Right cardiac atrium (tissue), 5 donors: ENCODE measurements at places on chromosomes 3 and 15. TPM values are rescaled to one million over a fixed set of nuclear protein-coding genes. Genes with fewer than 3 reads are reported as not detected.

DNA sequence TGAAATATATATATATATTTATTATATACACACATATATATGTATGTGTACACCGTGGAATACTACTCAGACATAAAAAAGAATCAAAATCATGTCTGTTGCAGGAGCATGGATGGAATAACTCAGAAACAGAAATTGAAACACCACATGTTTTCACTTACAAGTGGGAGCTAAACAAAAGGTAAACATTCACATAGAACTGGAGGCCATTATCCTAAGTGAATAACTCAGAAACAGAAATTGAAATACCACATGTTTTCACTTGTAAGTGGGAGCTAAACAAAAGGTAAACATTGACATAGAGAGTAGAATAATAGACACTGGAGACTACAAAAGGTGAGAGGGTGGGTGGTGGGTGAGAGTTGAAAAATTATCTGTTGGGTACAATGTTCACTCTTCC is 171.5 kb upstream of the GOLIM4 start:
- no peak for DNase-seq

DNA sequence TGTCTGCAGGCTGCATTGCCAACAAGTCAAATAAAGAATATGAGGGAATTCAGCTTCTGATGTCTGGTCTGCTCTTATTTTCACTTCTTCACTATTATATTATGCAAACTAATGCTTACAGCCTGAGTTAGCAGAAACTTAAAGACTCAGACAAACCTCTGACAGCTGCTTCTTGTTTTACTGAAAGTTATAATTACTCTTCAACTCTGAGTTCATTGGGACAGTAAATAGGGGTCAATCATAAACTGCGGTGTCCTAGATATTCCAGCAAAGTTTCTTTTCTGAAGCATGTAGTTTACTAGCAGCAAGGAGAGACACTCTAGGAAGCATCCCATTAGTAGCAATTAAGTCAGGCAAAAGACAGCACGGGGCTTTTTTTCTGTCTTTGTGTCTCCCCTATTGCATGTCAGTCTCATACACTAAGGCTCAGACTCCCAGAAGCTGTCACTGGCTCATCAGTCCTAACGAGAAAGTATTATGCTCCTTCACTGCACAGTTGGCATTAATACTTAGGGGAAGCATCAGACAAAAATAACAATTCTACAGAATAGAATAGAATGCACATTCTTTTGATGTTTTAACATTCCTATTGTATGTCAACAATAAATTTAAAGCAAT is 1060.8 kb downstream of the ROBO1 start:
- DNase-seq = no peak

- DNase-seq = no peak
Observed at GRCh38 chr3:154818676-154819255, 261.4 kb upstream of the MME start.

- no peak for DNase-seq
Observed at GRCh38 chr3:23797491-23797890, 8.3 kb upstream of the UBE2E1 start.

DNA sequence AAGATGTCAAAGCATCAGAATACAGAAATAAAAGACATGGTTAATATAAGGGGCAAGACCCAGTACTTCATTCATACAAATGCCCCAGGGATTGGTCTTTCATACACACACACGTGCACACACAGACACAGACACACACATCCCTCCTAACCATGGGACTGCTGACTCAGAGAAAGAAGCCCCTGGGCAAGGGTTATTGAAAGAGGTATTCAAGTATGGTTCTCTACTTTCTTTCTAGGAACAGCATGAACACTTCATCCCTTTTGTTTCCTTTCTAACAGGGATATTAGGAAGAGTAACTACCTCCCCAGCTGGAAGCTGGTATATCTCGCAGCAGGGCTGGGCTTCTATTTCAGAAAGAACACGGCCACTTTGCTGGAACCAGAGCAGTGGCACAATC is 33.2 kb upstream of the ZFAND6 start:
- no peak for DNase-seq

DNA sequence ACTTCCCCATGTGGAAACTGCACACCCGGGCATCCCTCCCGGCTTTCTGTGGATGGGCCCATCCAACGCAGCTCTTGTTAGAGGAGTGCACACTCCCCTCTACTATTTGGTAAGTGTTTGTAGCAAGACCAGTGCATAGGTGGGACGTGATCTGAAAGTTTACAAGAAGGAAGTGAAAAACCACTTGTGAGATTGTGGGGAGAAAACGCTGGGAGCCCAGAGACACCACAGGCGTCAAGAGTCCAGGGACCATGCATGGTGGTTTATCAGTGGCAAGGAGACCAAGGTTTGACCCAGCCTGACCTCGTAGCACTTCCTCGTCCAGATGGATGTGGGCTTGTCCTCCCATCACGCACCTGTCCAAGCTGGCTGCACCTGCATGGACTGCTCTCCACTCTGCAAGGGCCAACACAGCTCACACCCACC is 51.6 kb downstream of the ATP10A start:
- DNase-seq = no peak

GRCh38 chr15:76024021-76024768 is 12.0 kb upstream of the NRG4 start:
- DNase-seq = no peak

DNA sequence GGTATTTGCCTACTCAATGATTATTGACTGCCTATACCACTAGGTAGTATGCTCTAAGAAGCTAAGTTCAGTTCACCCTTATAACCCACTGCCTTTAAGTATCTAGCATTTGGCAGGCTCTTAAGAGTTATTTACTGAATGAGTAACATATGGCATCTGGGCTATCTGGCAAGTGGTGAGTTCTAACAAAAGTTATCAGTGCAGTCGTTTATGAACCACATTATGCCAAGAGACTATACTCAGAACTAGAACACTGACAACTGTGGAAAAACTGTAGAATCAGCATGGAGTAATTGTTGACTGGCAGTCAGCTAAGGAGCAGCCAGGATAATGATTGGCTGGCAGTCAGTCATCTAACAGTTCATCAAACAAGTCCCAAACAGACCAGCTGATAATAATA is 25.8 kb downstream of the RAF1 start:
- DNase-seq = no peak

- DNase-seq = peak; percentile 63
Observed at GRCh38 chr3:40387001-40387894, at the start of gene ENTPD3. Gene ENTPD3 (plus strand): TSS chr3:40387184. CDS start chr3:40388058, 874 bp downstream.

- peak; percentile 71 for DNase-seq
Observed at GRCh38 chr3:53708001-53708621, 138.1 kb downstream of the CHDH start.

- no peak for DNase-seq
Observed at GRCh38 chr15:71180986-71181853, 65.9 kb downstream of the THSD4 start.

DNA sequence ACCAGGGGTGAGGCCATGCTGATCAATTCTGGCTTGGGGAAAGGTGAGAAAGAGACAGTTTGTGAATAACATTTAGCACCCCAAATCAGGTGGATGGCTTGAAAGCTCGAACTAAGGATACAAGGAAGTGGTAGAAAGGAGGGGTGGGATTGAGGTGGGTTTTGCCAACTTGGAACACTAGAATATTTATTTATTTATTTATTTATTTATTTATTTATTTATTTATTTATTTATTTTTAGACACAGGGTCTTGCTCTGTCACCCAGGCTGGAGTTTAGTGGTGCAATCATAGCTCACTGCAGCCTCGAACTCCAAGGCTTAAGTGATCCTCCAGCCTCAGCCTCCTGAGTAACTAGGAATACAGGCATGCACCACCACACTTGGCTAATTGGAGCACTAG is 31.0 kb upstream of the THSD4 start:
- DNase-seq = no peak

GRCh38 chr3:21752749-21753347 is 1.8 kb upstream of the ZNF385D start:
- no peak for DNase-seq

DNA sequence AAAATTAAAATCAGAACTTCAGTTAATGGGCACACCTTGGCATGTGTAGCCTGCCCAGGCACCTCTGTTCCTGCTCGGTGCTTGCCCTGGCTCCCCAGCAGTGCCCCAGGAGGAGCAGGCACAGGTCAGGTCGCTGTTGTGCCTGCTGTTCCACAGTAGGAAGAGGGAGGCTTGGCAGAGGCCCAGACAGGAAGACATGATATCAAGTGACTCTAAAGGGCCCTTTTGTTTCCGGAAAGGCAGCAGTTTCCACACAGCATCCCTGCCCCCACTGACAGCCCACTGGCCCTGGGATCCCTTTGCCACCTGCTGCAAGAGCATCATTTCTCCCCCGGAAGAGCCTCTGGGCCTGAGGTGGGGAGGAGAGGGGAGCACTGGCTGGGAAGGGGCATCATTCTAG is 40.5 kb upstream of the HES1 start:
- peak; percentile 77 for DNase-seq

GRCh38 chr3:186209810-186210752 is 101.2 kb upstream of the ETV5 start:
- peak; percentile 77 for DNase-seq

GRCh38 chr3:42176242-42177034 is 85.3 kb downstream of the TRAK1 start:
- DNase-seq = no peak

- no peak for DNase-seq
Observed at GRCh38 chr3:14920536-14920935, 26.8 kb upstream of the NR2C2 start.

The XCR1 gene
- not detected for polyA plus RNA-seq

The SLC28A2 gene
- not detected for polyA plus RNA-seq

The SCAANT1 gene
- polyA plus RNA-seq = not detected

The ARRDC4 gene
- polyA plus RNA-seq = 22.5 TPM

The INSYN1 gene
- polyA plus RNA-seq = 117 TPM

The GSK3B gene
- 11.4 TPM for polyA plus RNA-seq

The HHATL gene
- polyA plus RNA-seq = 622 TPM

The NUP210 gene
- polyA plus RNA-seq = 2.0 TPM

The COPS2 gene
- polyA plus RNA-seq = 43.1 TPM

The OR5H15 gene
- polyA plus RNA-seq = not detected

The RSL24D1 gene
- polyA plus RNA-seq = 54.3 TPM
